AG08395 (cell line): ENCODE measurements at places on chromosomes 11 and 22.

- DNase-seq: peak; percentile 12
Measured at GRCh38 chr11:125245299-125245698, 80.7 kb downstream of the PKNOX2 start.

GRCh38 chr11:78801161-78801884 is 226.7 kb upstream of the NARS2 start:
- DNase-seq: peak; percentile 83

DNA sequence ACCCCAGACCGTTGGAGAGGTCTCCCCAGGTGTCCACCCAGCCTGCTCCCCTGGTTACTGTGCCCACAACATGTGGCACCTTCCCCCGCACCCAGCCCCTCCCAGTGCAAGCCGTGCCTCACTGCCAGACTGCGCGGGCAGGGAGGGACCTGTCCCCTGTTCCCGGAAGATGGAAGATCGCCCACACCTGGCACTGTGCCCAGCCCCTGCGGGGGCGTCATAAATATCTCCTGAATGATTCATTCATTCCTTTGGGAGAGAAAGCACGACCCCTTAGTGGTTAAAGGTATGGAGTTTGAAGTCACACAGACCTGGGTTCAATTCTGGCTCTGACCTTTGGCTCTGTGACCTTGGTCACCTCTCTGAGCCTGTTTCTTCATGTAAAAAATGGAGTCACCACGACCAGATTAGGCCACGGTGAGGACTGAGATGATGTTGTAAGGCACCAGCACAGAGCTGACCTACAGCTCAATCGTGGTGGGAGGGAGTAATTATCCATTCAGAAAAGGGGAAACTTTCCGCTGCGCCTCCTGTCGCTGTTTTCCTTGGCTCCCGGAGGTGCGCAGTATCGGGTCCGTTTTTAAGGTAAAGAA is 497 bp upstream of the SYT12 start:
- no peak for DNase-seq

- DNase-seq: no peak
Measured at GRCh38 chr11:33044285-33044756, 4.9 kb downstream of the TCP11L1 start.

DNA sequence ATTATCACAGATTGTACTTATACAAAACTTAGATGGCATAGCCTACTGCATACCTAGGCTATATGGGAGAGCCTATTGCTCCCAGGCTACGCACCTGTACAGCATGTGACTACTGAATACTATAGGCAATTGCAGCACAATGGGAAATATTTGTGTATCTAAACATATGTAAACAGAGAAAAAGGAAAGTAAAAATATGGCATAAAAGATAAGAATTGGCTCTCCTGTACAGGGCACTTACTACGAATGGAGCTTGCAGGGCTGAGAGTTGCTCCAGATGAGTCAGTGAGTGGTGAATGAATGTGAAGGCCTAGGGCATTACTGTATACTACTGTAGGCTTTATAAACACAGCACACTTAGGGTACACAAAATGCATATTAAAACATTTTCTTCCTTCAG is 13.2 kb downstream of the APOL6 start:
- DNase-seq: no peak

GRCh38 chr22:23268139-23268712 is 87.9 kb downstream of the BCR start:
- DNase-seq: no peak

- DNase-seq: no peak
Measured at GRCh38 chr22:46379066-46379930, 43.8 kb downstream of the TRMU start.

DNA sequence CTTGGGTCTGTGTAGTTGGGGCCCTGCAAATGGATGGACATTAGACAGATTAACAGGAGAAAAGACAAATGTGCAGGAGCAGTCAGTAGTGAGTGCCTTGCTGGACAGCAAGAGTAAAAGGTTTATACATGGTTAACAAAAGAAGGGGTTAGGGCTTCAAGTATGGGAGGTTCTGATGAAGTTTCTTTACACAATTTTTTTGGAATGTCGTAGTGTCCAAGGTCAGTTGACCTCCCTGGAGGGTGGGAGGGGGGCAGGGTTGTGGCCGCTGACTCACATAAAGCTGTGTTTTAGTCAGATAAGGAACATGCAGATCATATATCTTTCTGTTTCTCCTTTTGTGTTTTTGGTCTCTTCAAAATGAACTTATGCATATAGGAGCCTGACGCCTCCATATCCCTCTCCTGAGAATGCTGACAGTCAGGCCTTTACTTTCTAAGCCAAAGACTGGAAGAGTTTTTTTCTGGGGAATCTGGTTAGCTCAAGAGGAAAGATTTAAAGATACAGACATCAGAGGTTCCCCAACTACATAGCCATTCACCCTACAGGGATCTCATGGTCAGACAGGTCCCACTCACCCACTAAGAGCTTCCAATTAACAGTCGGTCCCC is 134.3 kb downstream of the NECTIN1 start:
- peak; percentile 54 for DNase-seq

GRCh38 chr11:93160808-93161207 is 37.0 kb downstream of the SLC36A4 start:
- DNase-seq: no peak

- DNase-seq: no peak
Measured at GRCh38 chr22:50727678-50728522, 10.1 kb upstream of the ACR start.

DNA sequence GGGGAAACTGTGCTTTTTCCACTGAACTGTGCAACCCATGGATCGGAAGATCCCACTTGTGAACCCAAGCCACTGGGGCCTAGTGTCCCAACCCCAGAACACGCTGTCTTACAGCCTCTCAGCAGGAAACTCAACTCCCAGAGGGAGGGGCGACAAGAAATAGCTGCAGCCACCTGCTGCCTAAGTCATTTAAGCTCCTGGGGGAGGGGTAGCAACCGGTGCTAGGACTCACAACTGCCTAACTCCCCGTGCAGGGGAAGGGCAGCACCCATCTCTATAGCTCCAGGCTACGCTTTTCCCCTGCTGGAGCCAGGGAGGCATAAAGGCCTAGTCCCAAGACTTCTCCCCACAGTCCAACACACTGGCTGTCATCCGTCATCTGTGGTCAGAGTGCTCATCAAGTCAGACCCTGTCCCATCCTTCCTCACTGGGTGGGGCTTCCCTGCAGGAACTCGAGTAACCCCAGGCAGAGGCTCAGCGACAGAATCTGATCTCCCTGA is 363.0 kb downstream of the LUZP2 start:
- DNase-seq: no peak

DNA sequence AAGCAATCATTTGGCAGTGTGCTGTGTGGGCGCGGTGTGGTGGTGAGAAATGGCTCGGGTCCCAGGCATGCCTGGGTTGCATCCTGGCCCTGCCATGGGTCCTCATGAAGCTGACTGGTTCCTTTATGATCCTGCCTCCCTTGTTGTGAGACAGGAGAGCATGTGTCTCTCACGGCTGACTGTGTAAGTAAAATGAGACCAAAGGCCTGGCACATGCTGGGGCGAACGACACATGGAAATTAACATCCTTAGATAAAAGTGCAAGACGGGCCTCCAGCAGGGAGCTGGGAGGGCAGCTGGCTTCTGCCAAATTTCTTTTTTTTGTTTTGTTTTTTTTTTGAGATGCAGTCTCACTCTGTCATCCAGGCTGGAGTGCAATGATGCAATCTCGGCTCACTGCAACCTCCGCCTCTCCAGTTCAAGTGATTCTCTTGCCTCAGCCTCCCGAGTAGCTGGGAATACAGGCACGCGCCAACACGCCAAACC is 9.4 kb upstream of the FBLN1 start:
- peak; percentile 55 for DNase-seq

- DNase-seq: no peak
Measured at GRCh38 chr11:20084921-20085814, 75.1 kb downstream of the DBX1 start.

DNA sequence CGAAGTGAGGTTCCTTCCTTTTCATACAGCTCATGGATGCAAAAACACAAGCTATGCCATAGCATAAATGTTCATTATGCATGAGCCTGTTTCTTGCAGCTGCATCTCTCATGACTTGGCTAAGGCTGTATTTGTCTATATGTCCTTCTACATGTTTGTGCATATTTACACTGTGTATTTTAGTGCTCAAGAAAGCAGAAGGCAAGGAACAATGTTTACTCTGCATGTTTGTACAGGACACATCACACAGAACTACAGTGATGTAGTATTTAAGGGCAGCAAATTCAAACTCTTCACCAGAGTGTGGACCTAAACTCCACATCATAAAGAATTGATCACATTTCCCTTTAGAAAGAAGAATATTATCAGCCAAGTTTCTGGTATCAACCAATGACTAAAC is 170.3 kb downstream of the CADM1 start:
- DNase-seq: no peak

GRCh38 chr11:20762116-20762844 is 92.9 kb downstream of the NELL1 start:
- DNase-seq: no peak

- no peak for DNase-seq
Measured at GRCh38 chr11:46588131-46588530, 5.7 kb downstream of the AMBRA1 start.

DNA sequence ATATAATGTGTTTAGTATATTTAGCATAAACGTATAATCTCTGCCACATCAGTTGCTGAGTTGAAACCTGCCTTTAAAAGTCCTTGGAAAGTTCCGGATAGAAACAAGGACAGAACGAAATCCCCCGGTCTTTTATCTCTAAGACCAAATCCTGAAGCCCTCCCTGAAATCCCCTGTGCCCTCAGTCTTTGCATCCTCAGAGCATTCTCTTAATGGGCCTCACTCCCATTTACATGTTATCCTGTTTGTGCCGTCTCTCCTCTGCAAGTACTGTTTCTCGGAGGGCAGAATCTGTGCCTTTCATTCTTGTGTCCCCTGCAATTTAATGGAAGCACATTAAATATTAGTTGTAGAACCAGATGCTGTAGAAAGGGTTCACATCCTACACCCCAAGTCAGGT is 56.0 kb downstream of the ZNRF3 start:
- DNase-seq: no peak

- DNase-seq: no peak
Measured at GRCh38 chr11:77136074-77136473, 8.0 kb downstream of the MYO7A start.

DNA sequence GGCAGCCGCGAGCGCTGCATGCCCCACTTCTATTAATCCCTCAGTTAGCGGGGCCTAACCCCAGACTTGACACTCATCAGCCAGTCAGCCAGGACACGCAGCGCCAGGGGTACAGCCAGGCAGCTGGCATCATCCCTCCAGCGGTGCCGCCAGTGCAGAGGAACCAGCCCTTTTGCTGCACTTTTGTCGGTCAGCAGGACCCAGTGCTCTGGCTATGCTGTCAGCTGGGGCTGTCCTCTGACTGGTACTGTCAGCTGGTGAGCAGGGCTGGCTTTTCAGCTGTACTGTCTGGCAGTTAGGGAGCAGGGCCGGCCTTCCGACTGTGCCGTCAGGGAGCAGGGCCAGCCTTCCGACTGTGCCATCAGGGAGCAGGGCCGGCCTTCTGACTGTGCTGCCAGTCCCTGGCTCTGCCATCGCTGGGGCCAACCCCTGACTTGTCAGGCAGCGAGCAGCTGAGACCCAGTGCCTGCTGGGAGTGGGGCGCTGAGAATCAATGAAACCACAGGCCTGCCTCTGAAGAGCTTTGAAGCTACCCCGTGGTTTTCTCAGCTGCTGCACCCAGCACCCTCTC is 115.4 kb downstream of the KIAA1671 start:
- DNase-seq: peak; percentile 30

DNA sequence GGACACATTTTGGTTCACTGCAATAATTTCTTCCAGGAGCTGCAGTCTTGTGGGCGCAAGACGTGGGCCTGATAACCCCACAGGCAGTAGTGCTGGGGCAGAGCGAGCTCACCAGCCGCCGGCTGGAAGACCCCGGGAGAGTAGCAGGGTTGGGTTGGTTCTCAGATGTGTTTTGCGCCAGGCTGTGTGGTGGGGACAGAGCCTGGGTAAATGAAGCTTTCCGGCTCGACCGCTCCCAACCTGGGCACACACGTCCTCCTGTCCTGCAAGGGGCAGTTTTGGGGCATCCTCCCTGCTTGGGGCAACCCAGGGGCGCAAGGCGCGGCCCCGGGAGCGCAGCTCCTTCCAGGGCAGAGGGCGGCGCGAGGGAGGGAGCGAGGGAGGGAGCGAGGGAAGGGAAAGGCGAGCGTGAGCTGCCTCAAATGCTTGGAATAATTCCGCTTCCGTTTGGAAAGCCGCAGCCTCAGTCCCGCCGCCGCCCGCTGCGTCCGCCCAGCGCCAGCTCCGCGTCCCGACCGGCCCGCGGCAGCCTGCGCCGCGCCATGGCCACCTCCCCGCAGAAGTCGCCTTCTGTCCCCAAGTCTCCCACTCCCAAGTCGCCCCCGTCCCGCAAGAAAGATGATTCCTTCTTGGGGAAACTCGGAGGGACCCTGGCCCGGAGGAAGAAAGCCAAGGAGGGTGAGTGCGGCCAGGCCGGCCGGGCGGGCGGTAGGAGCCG is at the start of gene PARVA:
Gene PARVA, plus strand, starts transcription at position 466 of the 718 bp plus-strand sequence. Its CDS starts 77 bp downstream, at position 543.
- DNase-seq: peak; percentile 68

- DNase-seq: no peak
Measured at GRCh38 chr11:8097926-8098325, 16.9 kb downstream of the TUB start.

DNA sequence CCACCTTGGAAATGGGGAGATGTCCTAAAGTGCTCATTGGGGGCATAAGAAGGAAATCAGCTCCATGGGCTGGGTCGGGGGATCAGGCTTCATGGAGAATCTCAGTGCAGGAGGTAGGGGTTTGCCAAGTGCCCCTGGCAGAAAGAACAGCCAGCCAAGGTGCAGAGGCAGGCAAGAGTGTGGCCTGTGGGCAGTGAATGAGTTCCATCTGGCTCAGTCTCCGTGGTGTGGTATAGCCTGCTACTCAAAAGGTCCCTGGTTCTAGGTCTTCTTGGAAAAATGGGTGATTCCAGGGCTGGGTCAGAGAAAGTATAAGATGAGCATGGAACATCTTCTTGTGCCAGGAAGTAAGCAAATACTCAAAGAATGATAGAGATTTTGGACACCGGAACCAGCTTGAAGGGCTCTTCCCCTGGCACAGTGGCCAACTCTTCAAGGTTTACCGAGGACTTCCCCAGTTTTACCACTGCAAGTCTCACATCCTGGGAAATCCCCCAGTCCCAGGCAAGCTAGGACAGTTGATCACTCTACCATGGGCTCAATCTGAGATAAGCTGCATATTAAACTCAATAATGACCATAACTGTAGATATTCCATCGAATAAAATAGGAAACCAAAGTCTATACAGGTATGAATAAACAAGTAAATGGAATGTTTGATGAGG is 10.6 kb upstream of the ARAP1 start:
- no peak for DNase-seq

GRCh38 chr11:67404515-67405195 is 772 bp downstream of the TBC1D10C start:
- DNase-seq: no peak

- peak; percentile 31 for DNase-seq
Measured at GRCh38 chr11:18775492-18776292, 15.9 kb downstream of the PTPN5 start.
